ENCODE measurements at places on chromosomes 11 and 22.

GRCh38 chr11:19445771-19446170, 205.0 kb upstream of the E2F8 start:
- no peak for DNase-seq

DNA sequence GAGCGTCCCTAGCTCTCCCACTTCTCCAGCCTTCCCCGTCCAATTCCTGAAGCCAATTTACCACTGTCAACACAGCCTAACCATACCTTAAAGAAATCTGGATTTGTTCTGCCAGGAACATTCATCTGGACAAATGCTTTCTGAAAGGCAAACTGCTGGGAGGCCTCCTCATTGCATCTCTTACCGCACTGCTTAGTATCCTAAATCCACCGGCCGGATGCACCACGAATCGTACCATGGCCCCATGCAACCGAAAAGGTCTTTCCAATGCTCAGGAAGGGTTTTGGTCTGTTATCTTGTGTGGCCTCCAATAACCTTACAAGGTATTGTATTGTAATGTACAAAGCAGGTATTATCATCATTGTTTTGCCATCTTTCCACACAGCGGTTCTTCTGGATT, 57.6 kb downstream of the MYH9 start:
- no peak for DNase-seq

GRCh38 chr11:61871158-61871597, 20.2 kb downstream of the FADS3 start:
- DNase-seq: peak; percentile 88

- no peak for DNase-seq
Measured at GRCh38 chr11:11862999-11863398, 21.2 kb downstream of the USP47 start.

GRCh38 chr22:20436307-20436767, 1.3 kb downstream of the SCARF2 start:
- DNase-seq: peak; percentile 81

DNA sequence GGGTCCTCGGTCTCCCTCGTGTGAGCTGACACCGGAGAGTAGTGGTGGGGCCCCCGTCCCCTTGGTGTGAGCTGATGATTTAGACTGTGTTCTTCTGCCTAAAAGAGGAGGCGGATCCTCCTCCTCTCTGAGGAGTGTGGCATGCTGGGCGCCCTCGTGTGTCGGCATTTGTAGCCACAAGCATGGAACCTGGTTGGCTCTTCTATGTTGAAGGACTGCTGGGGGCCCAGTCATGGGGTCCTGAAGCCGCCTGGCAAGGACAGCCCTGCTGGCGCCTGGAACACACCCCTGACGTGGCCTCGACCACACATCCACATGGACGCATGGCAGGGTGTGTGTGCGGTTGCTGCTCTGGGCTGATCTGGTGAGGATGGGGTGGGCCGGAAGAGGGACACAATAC, 50.2 kb downstream of the AP2A2 start:
- DNase-seq: no peak

- no peak for DNase-seq
Measured at GRCh38 chr11:47499161-47499560, 50.2 kb upstream of the RAPSN start.

DNA sequence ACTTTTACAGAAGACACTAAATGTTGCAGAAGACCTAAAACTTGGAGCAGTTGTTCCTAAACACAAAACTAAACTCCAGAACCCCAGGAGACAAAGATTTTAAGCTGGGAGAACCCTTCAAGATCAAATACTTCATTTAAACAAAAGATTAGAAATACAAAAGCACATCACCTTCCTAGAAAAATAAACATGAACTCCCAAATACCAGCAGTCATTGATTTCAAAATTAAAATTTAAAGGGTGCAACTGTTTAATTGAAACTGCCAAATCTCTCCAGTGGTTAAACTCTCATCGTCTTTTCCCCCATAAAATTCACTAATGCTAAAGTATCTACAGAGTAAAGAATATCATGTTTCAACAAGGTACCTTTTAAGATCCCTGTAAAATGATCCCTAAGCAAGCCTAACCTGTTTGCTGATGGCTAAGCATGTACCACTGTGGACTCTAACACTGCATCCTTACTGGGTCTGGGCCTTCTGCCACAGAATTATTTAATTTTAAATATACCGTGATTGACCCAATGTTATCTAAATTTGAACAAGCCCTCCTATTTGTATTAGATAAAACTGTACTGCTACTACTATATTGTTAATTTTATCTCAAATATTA, 53.7 kb upstream of the CCDC34 start:
- DNase-seq: no peak

GRCh38 chr22:19463491-19464469, 15.2 kb downstream of the UFD1 start:
- no peak for DNase-seq

- no peak for DNase-seq
Measured at GRCh38 chr22:37162221-37163095, 12.7 kb upstream of the IL2RB start.

- DNase-seq: peak; percentile 65
Measured at GRCh38 chr22:21942407-21943343, 10.0 kb downstream of the PPM1F start.

GRCh38 chr11:123544631-123545375, 109.6 kb downstream of the SCN3B start:
- no peak for DNase-seq

- DNase-seq: no peak
Measured at GRCh38 chr11:64303109-64304031, 2.0 kb upstream of the ESRRA start.

- no peak for DNase-seq
Measured at GRCh38 chr11:65559951-65560537, 1.9 kb upstream of the LTBP3 start.

GRCh38 chr11:27282806-27283205, 80.2 kb downstream of the CCDC34 start:
- DNase-seq: no peak

DNA sequence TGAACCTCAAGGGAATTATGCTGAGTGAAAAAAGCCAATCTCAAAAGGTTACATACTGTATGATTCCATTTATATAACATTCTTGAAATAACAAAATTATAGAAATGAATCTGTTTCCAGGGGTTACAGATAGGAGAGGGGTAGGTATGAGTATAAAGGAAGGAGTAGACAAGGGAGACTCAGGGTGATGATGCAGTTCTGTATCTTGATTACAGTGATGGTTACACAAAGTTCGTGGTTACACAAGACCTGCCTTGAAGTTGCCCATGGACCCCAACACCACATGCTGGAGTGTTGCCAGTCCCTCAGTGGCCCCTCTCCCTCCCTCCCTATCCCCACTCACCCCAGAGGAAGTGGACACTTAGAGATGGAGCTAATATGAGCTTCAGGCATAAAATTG, 20.3 kb downstream of the STK33 start:
- DNase-seq: no peak

GRCh38 chr11:72191961-72192381, at the start of gene FOLR1:
TSS of gene FOLR1 (plus strand) at chr11:72192140. CDS start at chr11:72192174, 34 bp downstream.
- no peak for DNase-seq

DNA sequence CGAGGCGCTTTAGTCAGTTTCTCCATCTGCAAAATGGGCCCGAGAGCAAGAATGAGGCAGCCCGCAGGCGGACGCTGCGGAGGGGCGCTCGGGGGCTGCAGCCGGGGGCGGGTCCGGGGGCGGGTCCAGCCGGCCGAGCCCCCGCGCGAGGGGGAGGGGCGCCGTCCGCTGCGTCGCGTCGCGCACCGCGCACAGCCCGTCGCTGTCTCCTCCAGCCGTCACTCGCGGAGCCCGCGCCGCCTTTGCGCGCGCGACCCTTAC, 282 bp downstream of the PC start:
- no peak for DNase-seq

GRCh38 chr11:43963279-43963620, 20.8 kb downstream of the C11orf96 start:
- no peak for DNase-seq

DNA sequence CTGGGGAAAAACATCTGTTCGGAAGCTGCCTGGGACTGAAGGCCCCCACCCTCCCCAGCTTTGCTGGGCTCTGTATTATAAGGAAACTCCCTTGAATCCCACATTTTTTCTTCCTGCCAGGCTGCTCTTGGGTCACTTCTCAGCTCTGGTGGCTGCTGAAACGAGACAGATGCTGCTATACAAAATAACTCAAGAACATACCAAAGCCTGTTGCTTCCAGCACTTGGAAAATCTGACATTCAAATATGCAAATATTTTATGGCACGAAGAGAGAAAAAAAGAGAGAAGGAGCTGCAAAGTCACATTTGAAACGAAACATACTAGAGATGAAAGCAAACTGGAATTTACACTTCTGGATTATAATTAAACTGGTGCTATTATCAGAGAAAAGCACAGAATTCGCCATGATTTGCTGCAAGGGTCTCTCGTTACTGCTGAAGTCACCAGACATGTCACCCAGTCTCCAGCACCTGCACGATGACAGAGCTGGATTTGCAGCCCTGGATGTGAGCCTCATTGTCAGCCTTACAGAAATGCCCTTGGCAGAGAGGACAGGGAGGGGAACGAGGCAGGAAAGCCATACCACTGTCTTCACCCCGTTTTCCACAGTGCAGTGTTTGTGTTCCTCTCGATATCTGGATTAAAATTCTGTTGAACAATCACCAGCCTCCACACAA, 47.9 kb upstream of the IGSF9B start:
- DNase-seq: no peak

GRCh38 chr11:66045177-66045639, 3.8 kb downstream of the GAL3ST3 start:
- peak; percentile 81 for DNase-seq

DNA sequence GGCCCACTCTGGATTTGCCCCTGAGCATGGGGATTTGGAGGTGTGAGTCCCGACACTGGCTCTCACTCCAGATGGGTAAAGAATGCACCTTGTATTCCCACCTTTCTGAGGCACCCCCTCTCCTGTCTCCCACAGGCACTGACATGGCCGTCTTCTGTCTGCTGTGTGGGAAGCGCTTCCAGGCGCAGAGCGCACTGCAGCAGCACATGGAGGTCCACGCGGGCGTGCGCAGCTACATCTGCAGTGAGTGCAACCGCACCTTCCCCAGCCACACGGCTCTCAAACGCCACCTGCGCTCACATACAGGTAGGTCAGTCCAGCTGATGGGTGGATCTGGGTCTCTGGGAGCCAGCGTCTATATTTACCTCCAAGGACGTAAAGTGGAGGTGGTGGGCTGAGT, 54.2 kb upstream of the NNMT start:
- DNase-seq: no peak

GRCh38 chr11:24181395-24182047, 315.3 kb upstream of the LUZP2 start:
- DNase-seq: no peak

GRCh38 chr11:75627906-75628668, 40.8 kb downstream of the MAP6 start:
- DNase-seq: no peak

DNA sequence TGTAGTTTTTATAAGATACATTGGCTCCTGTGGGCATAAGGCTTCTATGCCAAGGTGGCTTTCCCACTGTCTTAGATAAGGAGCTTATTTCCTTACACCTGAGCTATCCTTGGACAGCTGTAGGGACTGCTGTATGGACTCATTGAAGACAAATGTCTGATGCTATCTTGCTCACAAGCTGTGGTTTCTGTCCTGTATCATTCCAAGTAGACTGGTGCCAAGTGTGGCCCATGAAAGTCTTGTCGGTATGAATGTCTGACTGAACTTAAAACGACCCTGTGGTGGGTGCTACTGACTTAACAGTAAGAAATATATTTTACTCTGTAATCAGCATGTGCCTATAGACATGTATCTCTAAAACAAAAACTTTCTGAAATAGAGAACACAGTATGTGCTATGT, 45.0 kb downstream of the LARGE2 start:
- DNase-seq: no peak

DNA sequence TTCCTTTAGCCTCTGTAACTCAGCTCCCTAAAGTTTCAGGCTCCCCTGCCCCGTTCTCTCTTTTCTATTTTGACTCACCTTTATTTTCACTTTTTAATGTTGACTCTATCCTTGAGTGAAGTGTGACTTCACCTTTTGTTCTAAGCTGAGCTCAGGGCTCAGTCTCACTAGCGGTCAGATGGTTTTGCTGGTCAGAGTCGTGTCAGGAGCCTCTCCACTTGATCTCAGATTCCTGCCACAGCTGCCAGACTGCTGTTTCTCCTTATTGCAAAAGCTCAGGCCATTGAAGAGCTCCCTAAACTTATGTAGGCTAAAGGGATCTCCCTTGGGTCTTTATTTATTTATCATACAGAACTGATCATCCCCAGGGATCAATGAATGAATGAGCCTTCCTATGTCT, 13.7 kb upstream of the POU2AF2 start:
- DNase-seq: no peak

DNA sequence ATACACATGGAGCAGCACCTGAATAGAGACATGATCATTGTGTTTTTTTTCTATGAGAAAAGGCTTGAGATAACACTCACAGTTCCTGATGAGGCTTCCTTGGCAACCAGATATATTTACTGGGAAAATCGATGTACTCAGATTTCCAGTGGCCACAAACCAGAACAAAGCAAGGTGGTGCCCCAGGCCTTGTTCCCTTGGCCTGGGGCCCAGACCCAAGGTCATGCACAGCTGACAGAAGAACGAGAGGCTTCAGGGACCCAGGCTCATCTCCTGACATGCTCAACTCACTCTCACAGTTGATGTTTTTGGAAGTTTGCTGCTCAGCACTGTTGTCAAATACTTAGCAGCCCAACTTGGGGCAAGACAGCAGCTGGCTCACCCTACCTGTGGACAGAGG, 281.8 kb downstream of the NTM start:
- DNase-seq: peak; percentile 19

- no peak for DNase-seq
Measured at GRCh38 chr22:31922534-31922933, 21.8 kb upstream of the YWHAH start.

DNA sequence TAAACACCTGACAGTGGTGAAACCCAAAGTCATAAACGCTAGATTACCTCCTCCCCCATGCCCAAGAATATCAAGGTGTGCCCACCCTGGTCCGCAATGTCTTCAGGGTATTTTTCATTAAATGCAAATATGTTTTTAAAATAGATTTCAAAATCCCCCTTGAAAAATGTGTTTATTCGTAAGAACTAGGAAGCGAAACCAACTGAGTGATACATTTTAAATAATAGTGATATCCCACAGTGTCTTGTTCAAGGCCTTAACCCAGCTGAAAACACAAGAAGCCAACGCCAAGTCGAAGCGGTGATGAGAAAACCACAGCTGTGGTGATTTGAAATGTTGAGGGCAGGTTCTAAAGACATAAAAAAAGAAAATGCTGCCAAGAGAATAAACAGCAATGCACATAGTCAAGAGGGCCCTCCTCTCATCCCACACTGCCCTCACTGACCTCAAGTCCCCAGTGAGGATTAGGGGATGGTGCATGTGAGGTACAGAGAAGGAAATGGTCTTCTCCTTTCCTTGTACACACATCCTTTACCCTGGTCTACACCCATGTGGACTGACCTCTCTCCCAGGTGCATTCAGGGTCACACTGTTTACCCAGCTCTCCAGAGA, 25.5 kb downstream of the KCNJ1 start:
- no peak for DNase-seq

GRCh38 chr11:109424901-109425300, 2.9 kb downstream of the C11orf87 start:
- DNase-seq: no peak

- no peak for DNase-seq
Measured at GRCh38 chr11:128198216-128198772, 389.1 kb downstream of the ETS1 start.

GRCh38 chr11:40376331-40376730, 1083.1 kb downstream of the LRRC4C start:
- DNase-seq: no peak

All from right forelimb (tissue), 1 donor.